ENCODE measurements at places on chromosomes 13 and 19.

DNA sequence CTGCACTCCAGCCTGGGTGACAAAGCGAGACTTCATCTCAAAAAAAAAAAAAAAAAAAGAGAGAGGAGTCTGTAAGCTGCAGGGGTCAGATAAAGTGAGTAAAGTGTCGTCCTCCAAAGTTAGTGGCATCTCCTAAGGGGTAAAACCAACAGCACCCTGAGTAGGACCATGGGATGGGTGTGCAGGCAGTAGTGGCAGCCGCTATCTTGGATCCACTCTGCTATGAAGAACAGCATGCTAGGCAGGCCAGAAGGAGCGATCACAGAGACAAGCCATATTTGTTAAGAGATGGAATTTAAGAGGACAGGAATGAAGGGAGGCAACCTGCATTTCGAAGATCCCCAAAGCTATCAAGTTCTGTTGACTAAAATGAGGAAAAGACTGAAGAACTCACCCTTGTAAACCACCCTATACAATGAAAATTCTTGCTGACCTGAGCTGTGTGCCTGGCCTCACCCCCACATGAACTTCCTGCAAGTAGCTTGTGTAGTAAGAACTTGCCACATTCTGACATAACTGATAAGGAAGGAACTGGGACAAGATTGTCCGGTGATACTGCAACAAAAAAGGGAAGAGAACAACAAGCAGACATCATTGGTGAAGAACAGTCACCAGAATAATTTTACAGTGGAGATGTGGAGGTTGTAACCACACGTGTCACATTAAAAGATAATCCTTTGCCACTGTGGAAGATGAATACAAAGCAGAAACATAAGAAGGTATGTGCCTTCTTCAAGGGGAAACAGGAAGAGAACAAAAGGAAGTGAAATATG, 16.2 kb downstream of the DPY19L3 start:
- DNase-seq = no peak

GRCh38 chr19:4233282-4233853, 4.0 kb downstream of the EBI3 start:
- DNase-seq = no peak

DNA sequence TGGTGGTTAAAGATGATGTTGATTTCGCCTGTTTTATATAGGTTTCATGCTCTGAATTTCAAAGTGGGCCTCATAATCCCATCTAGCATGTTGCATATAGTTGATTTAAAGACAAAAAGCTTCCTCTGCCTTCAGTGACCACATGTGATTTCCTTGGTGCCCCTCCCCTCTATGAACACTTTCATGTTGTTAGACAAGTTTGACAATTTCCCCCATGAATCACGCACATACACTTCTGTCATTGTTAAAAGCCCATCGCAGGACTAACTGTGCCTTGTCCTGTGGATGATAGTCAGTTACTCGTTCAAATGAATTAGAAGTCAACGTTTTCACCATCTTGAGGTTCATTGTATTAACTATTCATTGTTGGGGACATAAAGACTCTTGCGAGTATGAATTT, 6.7 kb downstream of the TNFSF11 start:
- no peak for DNase-seq

DNA sequence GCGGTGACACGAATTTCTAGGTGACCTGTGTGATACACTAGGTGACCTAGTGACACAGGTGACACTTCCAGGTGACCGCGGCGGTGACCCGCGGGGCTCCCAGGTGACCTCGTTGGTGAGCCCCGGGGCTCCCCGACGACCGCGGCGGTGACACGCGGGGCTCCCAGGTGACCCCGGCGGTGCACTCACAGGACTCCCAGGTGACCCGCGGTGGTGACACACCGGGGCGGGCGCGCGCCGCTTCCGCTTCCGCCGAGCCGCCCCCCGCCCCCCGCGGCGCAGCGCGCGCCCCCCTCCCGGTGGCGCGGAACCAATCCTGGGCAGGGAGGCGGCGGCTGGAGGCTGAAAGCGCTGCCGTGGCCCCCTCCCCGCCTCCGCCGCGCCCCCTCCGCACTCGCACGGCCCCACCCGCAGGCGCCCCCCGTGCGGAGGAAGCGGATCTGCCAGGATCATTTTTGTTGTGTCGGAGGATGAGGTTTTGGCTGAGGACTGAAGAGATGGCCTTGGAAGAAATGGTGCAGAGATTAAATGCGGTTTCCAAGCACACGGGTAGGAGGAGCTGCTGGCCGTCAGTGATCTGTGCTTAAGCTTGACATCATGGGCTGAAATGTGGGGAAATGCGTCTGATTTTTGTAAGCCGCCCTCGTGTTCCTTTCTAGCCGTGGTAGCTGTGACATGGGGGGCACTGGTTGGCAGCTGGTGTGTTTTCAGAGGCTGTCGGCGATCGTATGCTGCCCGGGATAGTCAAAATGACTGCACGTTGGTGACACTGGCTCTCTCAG, at the start of gene MCF2L:
Gene MCF2L (plus strand): TSS at position 305 of the 782 bp plus-strand sequence. CDS start 166 bp downstream, at position 471.
- no peak for DNase-seq

DNA sequence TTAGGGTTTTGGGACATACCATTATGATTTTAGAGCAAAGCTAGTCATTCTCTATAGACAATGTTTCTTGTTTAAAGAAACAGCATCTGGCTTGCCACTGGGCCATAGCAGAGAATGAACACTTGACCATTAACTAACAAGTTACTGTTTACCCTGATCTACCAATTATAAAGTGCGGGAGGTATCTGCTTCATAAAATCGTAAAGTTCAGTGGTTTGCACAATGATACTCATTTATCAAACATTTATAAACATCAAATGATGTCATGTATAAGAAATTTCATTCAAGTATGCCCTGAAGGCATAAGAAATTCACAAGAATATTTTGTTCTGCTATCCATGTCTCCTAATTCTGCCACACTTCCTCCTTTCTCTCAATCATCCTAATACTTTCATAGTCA, 139.2 kb downstream of the PCDH20 start:
- DNase-seq = no peak

DNA sequence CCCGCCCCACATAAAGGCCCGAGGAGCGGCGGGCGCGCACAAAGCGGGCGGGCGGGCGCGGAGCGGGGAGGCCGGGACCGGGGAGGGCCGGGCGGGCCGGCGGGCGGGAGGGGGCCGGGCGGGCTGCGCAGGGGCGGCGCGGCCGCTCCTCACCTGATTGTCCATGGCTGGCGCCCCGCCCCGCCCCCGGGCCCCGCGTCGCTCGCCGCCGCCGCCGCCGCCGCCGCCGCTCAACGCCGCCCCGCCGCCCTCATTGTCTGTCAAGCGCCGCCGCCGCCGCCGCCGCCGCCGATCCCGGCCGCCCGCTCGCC, 200 bp downstream of the MLLT1 start:
- DNase-seq = no peak

DNA sequence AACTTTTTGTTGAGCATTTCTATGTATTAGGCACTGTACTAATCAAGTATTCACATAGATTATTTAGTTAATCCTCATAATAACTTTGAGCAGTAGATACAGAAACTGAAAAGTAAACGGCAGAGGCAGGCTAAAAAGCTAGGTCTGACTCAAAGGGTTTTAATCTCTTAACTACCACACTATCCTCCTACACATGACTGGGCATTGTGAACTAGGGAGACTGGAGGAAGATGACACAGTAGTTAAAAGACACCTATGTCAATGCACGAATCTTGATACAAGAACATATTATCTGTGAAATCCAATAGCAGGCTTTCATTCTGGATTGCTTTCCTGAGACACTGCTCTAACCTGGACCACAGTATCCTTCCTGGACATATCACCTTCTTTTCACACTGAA, 36.3 kb downstream of the MICU2 start:
- no peak for DNase-seq

GRCh38 chr13:52738719-52739467, 727 bp downstream of the CNMD start:
- DNase-seq = no peak

DNA sequence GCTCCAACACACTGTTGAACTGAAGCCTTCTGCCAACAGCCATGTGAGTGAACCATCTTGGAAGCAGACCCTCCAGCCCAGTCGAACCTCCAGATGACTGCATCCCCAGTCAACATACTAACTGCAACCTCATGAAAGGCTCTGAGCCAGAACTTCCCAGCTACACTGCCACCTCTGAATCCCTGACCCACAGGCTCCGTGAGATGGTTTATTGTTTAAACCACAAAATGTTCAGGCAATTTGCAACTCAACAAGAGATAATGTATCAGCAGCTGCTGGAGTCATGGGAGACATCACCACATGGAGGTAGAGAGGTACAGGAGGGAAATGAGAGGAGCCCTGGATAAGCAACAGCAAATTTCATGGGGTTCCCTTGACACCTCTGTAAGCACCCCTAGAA, 266.4 kb upstream of the NBEA start:
- no peak for DNase-seq

GRCh38 chr13:46543287-46543686, 9.7 kb upstream of the LRCH1 start:
- no peak for DNase-seq

GRCh38 chr13:111344471-111345191, 24.2 kb downstream of the TEX29 start:
- no peak for DNase-seq

DNA sequence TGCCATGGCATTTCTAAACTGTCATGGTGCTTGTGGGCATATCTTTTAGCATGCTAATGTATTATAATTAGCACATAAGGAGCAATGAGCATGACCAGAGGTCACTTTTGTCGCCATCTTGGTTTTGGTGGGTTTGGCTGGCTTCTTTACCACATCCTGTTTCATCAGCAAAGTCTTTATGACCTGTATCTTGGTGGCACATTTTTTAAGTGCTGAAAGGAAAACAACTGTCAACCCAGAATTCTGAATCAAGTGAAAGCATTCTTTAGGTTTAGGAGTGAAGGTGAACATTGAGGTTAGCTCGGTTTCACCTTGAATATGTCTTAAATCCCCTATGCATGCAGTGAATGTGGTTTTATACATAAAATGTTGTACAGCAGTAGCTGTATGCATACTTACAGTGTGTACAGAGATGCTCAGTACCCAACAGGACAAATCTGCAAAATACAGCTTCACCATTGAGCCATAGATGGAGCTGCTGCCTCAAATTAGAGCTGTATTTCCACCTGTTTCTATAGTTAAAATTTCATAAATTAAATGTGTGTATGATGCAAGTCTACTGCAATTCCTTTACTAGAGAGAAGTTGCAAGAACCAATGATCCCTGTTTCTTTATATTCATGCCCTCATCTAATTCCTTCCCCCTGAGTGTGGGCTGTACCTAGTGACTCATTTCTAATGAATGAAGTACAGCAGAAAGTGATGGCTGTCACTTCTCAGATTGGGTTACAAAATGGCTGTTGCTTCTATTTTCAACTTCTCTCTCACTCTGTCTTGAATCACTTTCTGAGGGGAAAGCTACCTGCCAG, 25.2 kb upstream of the IGSF23 start:
- DNase-seq = no peak

DNA sequence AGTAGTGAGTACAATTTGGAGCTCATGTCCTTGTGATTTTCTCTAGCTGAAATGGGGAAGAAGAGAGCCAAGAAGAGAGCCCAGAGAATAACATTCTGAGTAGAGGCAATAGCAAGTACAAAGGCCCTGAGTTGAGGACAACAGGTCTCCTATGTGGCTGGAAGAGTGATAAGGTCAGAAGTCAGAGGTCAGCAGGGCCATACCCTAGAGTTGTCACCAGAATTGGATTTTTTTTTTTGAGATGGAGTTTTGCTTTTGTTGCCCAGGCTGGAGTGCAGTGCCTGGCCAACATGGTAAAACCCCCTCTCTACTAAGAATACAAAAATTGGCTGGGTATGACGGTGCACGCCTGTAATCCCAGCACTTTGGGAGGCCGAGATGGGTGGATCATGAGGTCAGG, 8.0 kb upstream of the TRIM28 start:
- no peak for DNase-seq

DNA sequence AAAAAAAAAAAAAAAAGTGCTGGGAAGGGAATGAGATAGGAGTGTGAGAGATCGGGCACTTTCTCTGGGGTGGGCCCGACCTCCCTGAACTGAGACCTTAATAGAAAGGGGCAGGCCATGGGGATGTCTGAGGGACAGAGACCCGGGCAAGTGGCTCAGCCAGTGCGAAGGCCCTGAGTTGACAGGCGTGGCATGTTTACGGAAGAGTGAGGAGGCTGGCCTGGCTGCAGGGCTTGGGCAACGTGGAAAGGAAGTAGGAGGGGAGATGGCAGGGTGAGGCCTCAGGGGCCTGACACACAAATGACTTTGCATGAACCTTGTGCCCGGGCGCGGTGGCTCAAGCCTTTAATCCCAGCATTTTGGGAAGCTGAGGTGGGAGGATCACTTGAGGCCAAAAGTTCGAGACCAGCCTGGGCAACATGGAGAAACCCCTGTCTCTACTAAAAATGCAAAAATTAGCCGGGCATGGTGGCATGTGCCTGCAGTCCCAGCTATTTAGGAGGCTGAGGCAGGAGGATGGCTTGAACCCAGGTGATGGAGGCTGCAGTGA, 13.9 kb downstream of the FCHO1 start:
- DNase-seq = no peak

- DNase-seq = no peak
Measured at GRCh38 chr19:3849787-3850186, 19.1 kb downstream of the ZFR2 start.

GRCh38 chr19:40815223-40815622, 16.2 kb downstream of the EGLN2 start:
- no peak for DNase-seq

DNA sequence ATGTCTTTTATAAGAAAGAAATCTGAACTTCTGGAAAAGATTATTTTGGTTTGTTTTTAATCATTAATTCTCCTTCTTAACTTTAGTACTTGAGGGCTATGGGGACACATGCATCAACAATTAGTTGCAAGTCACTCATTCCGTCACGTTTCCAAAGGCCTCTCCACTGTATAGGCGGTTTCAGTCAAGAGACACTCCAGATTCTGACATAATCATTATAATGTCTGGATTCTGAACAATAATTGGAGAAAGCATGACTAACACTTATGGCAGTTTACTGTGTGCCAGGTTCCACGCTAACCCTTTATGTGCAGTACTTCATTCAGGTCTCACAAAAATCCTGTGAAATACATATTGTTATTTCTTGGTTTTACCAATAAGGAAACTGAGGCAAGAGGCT, 71.9 kb downstream of the TNFRSF19 start:
- no peak for DNase-seq

DNA sequence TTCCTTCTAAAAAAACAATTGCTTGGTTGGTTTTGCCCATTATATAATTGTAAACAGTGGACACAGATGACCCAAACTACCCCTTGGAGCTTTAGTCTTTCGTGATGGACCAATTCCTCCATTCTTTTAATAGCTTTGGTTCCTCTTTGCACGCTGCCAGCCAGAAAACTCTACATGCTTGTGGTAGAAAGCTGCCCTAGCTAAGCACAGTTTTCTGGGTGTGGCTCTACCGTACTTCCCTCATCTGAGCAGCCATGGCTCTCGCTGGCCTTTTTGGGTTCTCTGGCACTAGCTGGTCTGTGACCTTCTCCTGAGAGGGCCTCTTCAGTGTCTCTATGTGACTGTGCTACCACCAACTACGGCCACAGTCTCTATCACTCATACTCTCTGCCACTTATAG, 29.9 kb upstream of the CEBPA start:
- no peak for DNase-seq
